ENCODE measurements at places on chromosomes 1 and 21. TPM values are rescaled to one million over a fixed set of nuclear protein-coding genes. Genes with fewer than 3 reads are reported as not detected.

Gene RPTN
- total RNA-seq = not detected

Gene SPATA21
- total RNA-seq = 0.02 TPM

Gene PLA2G5
- 0.84 TPM for total RNA-seq

Gene GPR61
- not detected for total RNA-seq

Gene VN1R5
- total RNA-seq = not detected

Gene TMEM269
- total RNA-seq = 0.02 TPM

Gene L1TD1
- not detected for total RNA-seq

Gene C1orf185
- total RNA-seq = not detected

Gene PRR9
- total RNA-seq = not detected

Gene SELL
- 0.15 TPM for total RNA-seq

Gene ZNF695
- 2.5 TPM for total RNA-seq

Gene RIPK4
- total RNA-seq = 13.1 TPM

Gene TRIM46
- 1.1 TPM for total RNA-seq

Gene CRABP2
- 21.1 TPM for total RNA-seq

Gene BRDT
- not detected for total RNA-seq

Gene TMEM61
- not detected for total RNA-seq

Gene NKAIN1
- 2.8 TPM for total RNA-seq

Gene RAP1GAP
- 1.5 TPM for total RNA-seq

Gene PDC
- not detected for total RNA-seq

Gene LRRC39
- 0.20 TPM for total RNA-seq

Gene RPE65
- not detected for total RNA-seq

Gene OR14C36
- total RNA-seq = not detected

Gene OPTC
- not detected for total RNA-seq

Gene DONSON
- 106 TPM for total RNA-seq

Gene TDRD5
- total RNA-seq = not detected

Gene VANGL1
- total RNA-seq = 14.3 TPM

Gene SYF2
- total RNA-seq = 53.2 TPM

Gene ACTN2
- total RNA-seq = 0.02 TPM

Gene IGSF5
- total RNA-seq = not detected

Gene SLC45A3
- total RNA-seq = 7.8 TPM

Gene CACNA1E
- 0.02 TPM for total RNA-seq

Gene RNU5D-1
- not detected for total RNA-seq

Gene RUNX3
- 0.17 TPM for total RNA-seq

Gene OR10Z1
- total RNA-seq = not detected

Gene AHDC1
- total RNA-seq = 19.1 TPM

Gene CFAP45
- total RNA-seq = 0.20 TPM

Gene KLHDC7A
- total RNA-seq = not detected

Gene VCAM1
- total RNA-seq = 2.8 TPM

Gene RAB7B
- total RNA-seq = 0.69 TPM

Gene PAX7
- not detected for total RNA-seq

Gene GBP2
- 71.9 TPM for total RNA-seq

Gene FAM72D
- total RNA-seq = 8.6 TPM

Gene RNF187
- 38.4 TPM for total RNA-seq

Gene OR2AK2
- total RNA-seq = not detected

Gene FCER1G
- not detected for total RNA-seq

Gene ANKRD34A
- 0.59 TPM for total RNA-seq

Gene FCMR
- 3.5 TPM for total RNA-seq

Gene OR2T35
- total RNA-seq = not detected

Gene BGLAP
- not detected for total RNA-seq

Gene ASB17
- total RNA-seq = not detected

Gene BOLA1
- 10.3 TPM for total RNA-seq

Gene C1orf94
- total RNA-seq = 4.0 TPM

Gene CD52
- total RNA-seq = not detected

Gene TAF13
- 97.8 TPM for total RNA-seq

Gene SPATC1L
- total RNA-seq = 21.6 TPM

Gene MYBPH
- not detected for total RNA-seq

Gene AADACL3
- total RNA-seq = not detected

Gene CNKSR1
- not detected for total RNA-seq

Gene OR2T2
- total RNA-seq = not detected

Gene MYOG
- not detected for total RNA-seq

Measured in M059J (cell line).